ENCODE measurements at places on chromosomes 3 and 15.

DNA sequence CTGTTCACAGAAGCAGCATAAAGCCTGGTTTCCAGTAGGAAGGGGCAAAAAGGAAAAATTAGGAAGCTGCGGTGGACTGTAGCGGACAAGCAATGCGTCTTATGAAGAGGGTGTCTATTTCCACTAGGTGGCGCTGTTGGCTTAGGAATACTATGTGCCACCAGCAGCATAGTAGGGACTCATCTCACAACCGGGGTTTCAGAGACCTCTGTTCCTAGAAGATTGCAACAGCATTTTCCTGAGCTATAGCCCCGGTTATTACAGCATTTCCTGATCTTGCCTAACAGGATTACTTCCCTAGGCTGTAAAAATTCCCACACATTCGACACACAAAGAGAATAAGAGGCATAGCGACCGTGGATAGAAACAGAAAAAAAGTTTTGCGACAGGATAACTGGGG lies 683.0 kb downstream of the TBL1XR1 start:
- no peak for DNase-seq

DNA sequence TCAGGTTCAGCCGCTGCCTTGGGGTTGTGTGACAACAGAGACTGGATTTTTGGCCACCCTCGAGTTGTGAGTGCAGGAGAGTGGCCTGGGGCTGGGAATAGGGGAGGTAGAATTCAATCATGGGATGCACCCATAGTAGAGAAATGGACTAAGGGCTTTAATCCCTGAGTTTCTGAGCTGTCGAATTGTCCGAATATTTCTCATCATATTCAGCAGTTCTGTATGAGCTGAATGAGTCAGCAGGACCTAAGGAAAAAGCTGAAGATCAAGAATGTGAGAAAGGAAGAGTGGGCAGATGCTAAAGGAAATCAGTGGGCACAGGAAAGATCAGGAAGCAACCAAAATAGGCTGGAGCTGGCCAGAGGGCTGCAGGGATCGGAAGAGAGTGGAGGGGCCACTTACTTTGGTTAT lies 44.4 kb upstream of the SACM1L start:
- DNase-seq, result no peak

- no peak for DNase-seq
These were observed 94.0 kb upstream of the PLCL2 start for GRCh38 chr3:16790432-16791400.

DNA sequence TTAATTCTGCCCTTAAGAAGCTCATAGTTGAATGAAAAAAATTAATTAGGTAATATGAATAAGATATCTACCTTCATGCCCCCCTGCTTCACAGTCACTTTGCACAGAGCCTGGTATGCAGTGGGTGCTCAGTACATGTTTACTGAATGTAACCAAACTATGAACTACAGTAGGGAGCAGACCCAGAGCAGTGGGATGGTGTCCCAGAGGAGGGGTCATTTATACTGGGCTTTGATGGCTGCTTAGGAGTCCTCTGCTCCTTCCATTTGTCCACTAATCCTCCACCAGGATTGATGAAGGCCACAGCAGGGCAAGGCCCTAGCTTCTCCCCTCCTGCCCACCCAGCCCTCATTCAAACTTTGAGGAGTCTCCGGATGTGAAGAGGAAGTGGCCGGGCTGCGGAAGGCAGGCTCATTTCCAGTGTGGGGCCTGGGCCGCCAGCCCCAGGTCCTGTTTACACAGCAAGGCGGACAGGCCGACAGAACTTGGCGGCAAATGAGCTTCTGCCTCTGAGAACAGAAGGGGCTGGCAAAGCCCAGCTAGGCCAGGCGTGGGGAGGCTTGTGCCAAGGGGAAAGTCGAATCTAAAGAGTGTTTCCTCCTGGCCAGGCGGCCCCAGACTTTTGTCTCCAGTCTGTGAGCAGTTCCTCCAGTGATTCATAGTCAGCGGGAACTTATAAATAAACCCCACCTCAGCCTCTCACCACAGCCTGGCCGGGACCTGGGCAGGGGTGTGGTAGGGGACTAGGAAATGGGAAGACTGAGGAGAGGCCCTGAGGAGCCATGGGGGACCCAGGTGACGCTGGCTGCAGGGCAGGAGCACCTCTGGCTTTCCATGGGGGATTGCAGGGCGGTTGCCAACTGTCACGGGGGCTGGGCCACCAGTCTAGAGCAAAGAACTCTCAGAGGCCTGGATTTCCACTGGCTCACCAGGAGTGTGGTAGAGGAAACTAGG lies 51.6 kb upstream of the LCTL start:
- DNase-seq, result no peak

- no peak for DNase-seq
These were observed 252.4 kb downstream of the ZIC4 start for GRCh38 chr3:147153830-147154539.

DNA sequence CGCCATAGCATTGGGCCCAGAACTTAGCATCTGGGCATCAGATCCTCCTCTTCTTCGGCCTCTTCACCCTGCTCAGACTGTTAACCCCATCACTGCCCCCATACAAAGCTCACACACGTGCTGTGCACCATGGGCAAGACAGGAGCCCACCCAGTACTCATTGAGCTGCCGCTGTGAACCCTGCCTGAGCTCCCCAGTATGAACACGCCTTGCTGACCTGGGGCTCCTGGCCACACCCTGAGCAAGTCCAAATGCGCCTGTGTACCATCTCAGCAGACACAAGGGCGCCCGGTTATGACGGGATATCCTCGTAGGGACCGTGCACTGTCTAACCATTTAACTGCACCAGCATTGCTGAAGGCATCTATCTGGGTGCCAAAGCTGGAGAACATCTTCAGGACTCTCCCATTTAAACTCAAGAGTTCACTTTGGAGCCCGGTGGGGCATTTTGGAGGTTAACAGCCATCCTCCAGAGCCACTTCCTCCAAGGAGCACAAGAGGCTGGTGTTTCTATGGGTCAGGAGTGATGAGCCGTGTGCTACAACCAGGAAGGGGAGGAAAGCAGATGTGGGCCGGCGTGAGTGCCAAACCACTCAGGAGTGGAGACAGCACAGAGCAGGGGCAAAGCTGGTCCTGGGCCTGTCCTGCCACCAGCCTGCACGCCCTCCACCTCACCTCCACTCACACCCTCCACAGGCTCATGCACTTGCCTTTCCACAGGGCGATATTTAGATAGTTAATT lies 12.1 kb downstream of the PRR23E start:
- peak; percentile 16 for DNase-seq

DNA sequence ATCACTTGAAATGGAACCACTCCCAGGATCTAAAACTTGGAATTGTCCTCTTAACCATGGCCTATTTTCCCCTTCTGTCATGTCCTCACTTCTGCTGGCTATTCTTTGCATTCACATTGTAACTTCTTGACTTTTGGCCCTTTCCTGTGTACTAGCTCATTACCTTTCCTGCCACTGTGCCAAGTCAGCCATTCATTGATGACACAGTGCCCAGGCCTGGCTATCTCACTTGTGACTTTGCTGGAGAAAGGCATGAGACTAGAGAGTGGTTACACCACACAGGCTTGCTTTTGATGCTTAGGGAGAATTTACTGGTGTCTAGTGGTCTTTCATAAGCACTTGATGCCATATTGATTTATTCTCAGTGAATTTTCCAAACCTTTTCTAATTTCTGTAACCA lies 101.1 kb downstream of the NR1D2 start:
- no peak for DNase-seq

- no peak for DNase-seq
These were observed 46.0 kb upstream of the GLCE start for GRCh38 chr15:69114331-69114928.
